ENCODE measurements at places on chromosomes 6 and 20.

DNA sequence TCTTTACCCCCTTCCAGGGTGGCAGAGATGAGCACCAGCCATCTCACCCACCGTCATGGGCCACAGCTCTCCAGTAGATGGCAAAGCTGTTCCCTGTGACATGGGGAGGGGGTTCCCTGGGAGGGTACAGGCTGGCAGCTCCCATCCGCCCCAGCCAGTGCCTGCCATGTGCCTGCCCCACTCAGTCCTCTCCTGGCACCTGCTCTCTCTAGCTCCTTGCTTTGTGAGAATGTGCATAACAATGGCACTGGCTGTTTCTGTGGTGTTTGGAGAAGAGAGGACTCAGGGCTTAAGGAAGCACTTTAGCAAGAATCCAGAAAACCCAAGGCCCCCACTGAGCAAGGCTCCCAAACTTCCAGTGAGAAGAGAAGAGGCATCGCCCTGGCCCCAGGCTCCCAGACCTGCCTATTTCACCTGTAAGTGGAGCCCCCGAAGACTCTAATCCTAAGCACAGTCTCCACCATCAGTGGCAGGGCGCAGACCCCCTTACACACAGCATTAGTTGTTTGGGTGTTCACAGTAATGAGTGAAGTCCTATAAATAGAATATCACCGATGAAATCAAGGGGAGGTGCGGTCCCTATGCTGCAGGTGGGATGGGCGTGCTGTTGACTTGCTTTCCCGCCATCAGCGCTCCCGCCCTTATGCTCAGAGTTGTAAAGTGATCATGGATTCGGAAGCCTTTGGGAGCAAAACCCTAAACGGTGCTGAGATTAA lies 110.2 kb downstream of the AGPAT4 start:
- DNase-seq, result no peak

DNA sequence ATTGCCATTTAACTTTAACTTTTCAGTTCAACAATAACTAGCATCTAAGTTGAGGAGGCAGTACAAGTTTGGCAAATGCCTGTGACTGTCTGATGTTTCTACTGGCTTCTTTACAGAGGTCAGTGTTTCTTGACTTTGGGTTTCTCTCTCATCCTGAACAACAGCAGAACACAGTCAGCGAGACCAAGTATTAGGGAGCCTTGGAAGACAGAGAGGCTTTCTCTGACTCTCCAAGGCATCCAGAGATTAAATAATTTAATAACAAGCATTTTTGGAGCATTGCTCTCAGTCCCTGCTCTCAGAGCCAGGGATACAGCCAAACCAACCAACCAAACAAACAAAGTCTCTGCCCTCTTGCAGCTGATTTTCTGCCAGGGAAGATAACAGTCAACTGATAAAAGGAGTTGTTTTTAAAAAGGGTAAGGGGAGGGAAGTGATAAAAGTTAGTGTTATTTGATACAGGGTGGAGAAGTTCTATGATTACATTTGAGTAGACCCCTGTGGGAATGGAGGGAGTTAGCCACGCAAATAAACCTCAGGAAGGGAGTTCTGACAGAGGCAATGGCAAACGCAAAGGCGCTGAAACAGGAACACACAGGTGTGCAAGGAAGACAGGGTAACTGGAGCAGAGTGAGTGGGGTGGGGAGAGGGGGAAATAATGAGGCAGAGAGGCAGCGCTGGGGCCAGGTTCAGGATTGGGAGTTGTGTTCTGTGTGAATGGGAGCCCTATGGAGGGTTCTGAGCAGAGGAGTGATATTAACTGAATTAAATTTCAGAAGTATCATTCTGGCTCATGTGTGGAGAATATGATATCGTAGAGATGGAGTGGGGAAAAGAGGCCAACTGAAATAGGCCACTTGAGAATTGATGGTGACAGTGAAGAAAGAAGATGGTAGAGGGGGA lies 55.2 kb downstream of the SEL1L2 start:
- no peak for DNase-seq

DNA sequence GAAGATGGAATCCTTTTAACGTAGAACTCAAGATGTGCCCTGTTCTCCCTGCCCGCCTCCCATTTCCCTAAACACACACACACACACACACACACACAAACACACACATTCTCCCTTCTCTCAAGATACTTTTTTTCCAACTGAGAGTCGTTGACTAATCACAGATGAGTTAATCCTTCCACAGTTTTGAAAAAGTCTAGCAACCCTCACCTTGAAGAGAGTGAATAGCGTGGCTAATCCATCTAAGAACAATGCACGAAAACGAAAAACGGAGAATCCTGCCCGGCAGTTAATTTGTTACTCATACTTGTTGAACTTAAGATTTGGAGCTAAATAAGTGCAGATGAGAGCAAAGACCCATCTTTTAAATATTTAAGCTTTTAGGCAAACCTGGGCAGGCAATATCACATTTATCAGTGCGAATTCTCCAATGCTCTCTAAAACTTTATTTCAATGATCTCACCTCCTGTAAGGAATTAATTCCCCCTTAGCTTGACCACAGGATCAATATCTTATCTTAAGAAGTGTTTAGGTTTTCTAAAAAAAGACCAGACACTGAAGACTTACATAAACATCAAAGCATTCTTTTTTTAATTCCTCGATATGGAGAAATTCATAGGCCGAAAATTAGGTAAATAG lies 1.1 kb downstream of the AGPAT4 start:
- no peak for DNase-seq

DNA sequence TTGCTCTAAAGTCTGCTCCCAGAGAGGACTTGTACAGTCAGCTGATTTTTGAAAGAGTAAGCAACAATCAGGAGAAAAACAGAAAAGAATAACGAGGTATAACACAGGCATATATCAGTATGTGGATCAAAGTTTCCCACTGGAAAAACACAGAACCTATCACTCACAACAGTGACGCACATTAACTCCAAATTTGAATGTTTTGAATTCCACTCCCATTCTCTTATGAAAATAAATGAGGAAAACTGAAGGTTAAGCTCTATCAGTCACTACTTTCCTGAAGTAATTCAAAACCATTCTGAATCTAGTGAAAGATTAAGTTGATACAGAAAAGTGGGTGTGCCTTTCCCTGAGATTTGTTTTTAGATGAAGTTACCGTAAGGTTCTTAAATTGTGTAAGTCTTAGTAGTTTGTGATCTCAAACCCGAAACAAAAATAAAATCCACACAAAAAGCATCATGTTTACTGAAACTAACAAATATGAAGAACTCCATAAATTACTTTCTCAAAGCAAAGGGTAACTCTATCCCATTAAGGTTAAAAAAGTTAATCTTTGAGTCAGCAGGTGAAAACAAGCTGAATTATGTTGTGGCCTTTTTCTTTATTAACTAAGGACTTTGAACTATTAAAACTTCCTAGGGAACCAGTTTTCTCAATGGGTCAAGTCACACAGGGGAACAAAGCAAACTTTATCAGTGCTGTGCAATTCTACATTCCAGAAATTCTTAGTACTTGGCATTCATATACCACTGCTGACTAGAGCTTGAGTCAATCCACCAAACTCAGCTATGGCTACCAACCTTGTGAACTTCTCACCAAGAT lies 115.7 kb downstream of the OGFRL1 start:
- DNase-seq, result peak; percentile 38

GRCh38 chr20:35173576-35174192 lies 1.8 kb downstream of the PROCR start:
- no peak for DNase-seq

DNA sequence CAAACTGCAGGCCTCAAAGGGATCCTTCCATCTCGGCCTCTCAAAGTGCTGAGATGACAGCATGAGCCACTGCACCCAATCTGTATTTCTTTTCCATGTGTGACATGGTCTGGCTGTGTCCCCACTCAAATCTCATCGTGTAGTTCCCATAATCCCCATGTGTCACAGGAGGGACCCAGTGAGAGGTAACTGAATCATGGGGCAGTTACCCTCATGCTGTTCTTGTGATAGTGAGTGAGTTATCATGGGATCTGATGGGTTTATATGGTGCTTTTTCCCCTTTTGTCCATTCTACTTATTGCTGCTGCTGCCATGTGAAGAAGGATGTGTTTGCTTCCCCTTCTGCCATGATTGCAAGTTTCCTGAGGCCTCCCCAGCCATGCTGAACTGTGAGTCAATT lies 10.3 kb upstream of the BRPF3 start:
- DNase-seq, result no peak

- DNase-seq, result no peak
These were observed 37.1 kb downstream of the TNFAIP3 start for GRCh38 chr6:137903933-137904821.

DNA sequence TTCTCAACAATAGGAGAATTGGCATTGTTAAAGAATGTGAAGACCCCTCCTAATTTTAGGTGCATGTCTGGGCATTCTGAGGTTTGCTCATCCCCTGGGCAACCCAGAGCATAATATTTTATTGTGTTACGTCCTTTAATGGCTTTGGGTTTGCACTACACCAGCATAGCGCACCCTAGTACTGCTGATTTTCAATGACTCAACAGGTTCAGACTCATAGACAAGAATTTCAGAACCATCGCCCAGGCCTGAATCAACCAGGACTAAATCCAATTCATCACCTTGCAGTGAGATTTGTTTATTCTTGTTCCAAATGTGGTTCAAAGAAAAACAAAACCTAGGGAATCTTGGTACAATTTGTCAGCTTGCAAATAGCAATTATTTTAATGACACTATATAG lies 137.8 kb upstream of the PHACTR1 start:
- DNase-seq, result no peak

DNA sequence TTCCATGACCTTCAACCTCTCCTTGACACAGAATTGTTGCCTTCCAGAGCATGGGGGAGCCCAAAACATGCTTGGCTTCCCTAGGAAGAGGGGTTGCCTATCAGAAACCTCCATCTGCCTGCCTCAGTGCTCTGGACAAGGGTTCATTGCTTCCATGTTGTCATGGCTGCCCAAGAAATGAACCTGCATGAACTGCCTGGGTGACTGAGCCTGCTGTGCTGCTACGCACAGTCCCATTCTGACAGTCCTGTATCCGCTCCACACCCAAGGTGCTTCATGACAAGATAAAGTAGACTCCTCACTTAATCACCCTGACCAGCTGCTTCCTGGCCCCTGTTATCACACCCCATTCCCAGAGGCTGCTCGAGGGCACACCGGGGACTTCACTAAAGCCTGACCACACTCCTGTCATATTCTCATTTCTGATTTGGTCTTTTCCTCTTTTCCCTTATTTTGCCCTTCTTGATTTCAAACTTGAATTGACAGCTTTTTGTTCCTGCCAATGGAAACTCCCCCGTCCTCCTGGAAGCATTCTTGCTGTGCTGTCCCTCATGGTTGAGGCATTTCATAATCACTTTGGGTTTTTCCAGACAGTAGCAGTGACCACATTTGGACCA lies 31.9 kb downstream of the GMPR start:
- no peak for DNase-seq
